ENCODE measurements at places on chromosomes 6 and 20.
A peak's percentile ranks its signal among the peaks of the same experiment; 100 is the strongest.

DNA sequence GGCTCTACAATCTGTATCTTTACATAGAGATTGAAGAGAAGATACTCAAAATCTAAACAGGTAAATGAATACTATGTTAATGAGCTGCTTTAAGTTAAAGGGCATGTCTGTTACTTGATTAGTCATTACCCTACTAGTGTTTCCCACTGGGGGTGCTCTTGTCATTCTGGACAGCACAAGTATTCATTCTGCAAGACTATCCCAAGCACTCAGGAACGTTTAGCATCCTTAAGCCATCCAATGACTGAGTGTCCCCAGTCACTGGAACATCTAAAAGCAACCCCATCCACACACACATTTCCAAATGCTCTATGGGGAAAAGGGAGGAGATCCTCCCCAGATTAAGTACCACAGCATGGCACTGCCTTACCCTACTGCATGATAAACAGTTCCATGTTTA is 25.7 kb downstream of the EZR start:
- DNase-seq: no peak

DNA sequence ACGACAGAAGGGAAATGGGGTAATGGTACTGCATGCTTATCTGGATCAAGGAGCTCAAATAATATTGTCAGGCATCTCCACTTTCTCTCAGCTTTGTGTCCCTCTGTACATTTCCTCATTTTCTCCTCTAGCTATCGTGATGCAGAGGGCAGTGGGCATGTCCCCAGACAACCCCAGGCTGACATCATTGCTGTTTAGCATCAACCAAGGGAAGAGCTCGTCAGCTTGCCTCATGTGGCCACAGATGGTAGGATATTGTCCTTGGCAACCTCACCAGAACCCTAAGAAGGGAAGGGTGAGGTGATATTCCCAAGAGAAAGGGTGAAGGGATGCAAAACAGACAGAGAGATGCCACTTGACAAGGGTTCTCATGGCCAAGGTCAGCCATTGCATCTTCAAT is 58.3 kb downstream of the MAFB start:
- DNase-seq: no peak

GRCh38 chr6:152184573-152184916 is 377.1 kb downstream of the ESR1 start:
- no peak for DNase-seq

- DNase-seq: no peak
Observed at GRCh38 chr6:37940074-37940847, 120.7 kb downstream of the ZFAND3 start.

DNA sequence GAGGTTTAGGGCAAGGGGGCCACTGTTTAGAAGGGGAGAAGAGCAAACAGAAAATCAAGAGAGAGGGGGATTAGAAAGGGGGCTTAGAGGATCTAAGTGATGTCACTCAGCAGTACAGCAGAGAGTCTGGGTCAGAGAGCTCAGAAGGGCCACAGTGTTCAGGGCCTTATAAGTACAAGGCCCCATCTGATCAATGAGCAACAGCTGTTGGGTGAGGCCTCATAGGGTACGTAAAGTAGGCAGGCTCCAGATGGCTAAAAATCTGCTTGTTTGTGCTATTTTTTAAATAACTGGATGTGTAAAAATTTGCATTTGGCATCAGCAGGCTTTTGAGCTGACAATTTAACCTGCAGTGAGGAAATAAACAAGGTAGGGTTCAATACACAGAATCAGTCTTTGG is 149.8 kb downstream of the SH3BGRL2 start:
- no peak for DNase-seq

- no peak for DNase-seq
Observed at GRCh38 chr6:134425513-134425912, 107.6 kb upstream of the SGK1 start.

- no peak for DNase-seq
Observed at GRCh38 chr20:49482621-49483017, at the start of gene KCNB1. KCNB1 (minus strand) TSS chr20:49482668; CDS start chr20:49482480, 188 bp downstream.

- DNase-seq: no peak
Observed at GRCh38 chr6:41522780-41523548, 23.2 kb upstream of the FOXP4 start.

- DNase-seq: no peak
Observed at GRCh38 chr6:74510878-74511277, 695.0 kb downstream of the COL12A1 start.

GRCh38 chr6:143068001-143068400 is 7.3 kb downstream of the AIG1 start:
- no peak for DNase-seq

DNA sequence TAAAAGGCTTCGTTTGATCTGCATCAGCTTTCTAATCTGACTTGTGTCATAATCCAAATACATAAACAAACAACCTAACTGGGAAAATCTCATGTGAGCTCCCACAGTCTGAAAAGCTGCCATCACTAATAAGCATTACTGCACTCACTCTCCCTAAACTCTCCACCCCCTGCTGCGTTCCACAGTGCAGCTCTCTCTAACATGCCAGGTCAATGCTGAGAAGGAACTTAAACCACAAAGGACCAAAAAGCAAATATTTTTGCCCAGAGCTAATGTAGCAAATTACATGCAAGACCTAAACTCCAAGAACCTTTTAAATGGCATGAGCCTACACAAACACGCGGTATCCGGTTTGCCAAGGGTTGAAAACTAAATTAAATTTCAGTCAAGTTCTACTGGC is 542.3 kb upstream of the JARID2 start:
- DNase-seq: no peak

- DNase-seq: no peak
Observed at GRCh38 chr6:28968476-28968875, 36.6 kb downstream of the ZNF311 start.

GRCh38 chr6:13674533-13675190 is 37.0 kb downstream of the RANBP9 start:
- no peak for DNase-seq

DNA sequence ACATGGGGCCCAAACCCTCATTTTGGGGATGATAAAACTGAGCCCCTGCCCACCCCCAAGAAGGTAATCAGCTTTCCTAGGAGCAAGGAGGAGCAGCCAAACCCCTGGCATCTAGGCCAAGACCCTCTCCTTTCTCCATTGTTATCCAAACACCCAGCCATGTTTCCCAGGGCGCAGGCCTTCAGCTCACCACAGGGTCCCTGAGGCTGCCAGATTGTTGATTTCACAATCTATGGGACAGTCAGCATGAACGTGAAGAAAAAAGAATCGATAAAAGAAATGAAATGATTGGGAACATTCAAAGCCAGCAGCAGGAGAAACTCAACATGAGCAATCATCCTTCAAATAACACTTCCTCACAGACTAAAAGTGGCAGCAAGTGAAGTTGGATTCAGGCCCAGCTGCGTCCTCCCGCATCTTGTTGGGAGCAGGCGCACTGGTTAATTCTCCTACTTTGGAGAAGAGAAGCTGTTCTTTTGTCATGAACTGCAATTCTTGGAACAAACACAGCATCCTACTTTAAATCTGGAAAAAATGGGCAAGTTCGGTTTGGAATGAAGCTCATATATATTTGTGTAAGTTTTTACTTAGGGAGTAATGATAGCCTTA is 241.8 kb upstream of the PRDM1 start:
- no peak for DNase-seq

DNA sequence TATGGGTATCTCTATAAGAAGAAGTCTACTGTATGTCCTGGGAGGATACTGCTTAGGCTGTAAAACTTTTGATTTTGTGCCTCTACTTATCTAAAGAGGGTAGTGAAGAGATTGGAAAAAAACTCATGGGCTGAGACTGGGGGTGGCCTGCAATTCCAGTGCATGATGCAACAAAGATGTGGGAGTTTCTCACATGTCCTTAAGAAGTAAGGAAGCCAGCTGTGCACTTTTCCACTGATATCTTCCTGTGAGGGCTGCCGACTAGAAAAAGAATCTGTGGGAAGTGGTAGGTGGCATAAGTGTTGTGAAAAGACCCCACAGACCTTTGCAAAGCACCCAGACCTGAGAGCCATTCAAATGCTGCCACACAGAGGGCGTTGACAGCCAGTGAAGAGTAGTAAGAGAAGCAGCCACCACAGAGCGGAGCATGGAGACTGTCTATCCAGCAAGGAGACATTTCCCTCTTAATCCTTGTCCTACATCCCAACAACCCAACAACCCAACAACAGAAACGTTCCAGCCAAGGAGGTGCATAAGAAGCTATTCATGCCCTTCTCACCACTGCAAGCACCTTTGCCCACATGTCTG is 65.1 kb downstream of the PFDN4 start:
- no peak for DNase-seq

DNA sequence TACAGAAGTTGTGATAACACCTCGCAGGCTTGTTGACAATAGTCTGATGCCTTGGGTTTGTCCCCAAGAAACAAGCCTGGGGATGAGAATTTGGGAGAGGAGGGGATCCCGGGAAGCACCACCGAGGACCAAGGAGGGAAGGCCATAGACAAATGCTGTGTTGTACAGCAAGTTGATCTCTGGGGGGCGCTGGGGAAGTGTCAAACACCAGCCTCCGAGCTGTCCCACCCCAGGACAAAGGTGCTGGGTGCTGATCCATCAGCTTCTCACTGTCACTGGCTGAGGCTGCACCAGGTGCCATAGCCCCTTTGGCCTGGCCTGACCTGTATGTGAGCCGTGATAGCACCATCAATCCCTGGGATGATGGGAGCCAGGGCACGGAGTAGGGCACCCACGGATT is 64.0 kb downstream of the SYNDIG1 start:
- no peak for DNase-seq

DNA sequence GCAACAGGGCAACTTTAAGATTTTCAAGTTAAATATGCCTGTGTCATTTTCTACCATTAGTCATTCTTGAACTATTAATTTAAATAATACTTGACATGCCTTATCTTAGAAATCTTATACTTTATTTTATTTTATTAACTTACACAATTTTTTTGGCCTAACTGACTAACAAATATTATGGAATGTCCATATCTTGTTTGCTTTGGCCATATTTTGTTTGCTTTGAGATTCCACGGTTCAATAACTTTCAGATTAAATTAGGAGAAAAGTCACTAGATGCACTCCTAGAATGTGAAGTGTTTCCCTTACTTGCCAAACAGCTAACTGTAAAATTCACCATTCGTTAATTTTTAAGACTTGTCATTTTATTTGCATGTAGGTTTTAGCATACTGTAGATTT is 684.0 kb upstream of the MANEA start:
- DNase-seq: no peak

DNA sequence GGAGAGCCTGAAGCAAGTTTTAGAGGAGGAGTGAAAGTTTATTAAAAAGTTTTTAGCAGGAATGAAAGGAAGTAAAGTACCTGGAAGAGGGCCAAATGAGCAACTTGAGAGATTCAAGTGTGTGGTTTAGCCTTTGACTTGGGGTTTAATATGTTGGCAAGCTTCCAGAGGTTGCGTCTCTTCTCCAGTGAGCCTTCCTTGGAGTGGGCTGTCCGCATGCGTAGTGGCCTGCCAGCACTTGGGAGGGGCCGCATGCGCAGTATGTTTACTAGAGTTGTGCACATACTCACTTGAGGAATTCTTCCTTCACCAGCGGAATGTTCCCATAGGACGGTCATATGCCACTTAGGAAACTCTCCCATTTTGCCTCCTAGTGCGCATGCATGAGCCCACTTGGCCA is 235.2 kb downstream of the ALDH8A1 start:
- peak; percentile 12 for DNase-seq

DNA sequence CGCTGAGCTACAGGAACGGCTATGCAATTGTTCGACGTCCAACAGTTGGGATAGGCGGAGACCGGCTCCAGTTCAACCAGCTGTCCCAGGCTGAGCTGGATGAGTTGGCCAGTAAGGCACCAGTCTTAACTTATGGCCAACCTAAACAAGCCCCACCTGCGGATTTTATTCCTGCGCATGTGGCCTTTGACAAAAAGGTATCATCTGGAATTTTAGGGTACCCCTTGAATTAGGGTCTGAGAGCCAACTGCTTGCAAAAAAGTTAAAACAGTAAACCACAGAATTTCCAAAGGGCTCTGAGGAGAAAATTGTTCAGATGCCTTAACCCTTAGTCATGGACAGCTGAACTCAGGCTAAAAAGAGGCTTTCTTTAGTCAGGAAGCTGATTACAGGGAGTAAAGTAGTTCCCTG is 3.8 kb downstream of the EFHC1 start:
- DNase-seq: no peak

- no peak for DNase-seq
Observed at GRCh38 chr20:62918831-62919230, 7.5 kb downstream of the DIDO1 start.

GRCh38 chr6:148251891-148252290 is 90.7 kb upstream of the SASH1 start:
- no peak for DNase-seq

- no peak for DNase-seq
Observed at GRCh38 chr6:108113557-108114519, 39.3 kb upstream of the OSTM1 start.

GRCh38 chr20:44619294-44619693 is 32.2 kb downstream of the ADA start:
- no peak for DNase-seq

- no peak for DNase-seq
Observed at GRCh38 chr20:7523288-7523687, 417.0 kb downstream of the HAO1 start.
